ENCODE measurements at places on chromosomes 12 and 14.
A peak's percentile ranks its signal among the peaks of the same experiment; 100 is the strongest.

- no peak for DNase-seq
- no peak overlapping the region for H3K27ac ChIP-seq
- H3K4me1 ChIP-seq = peaks cover 93% of the 10 kb centered on the region
- H3K27me3 ChIP-seq = no peaks in the 10 kb centered on the region
- H3K36me3 ChIP-seq = peaks cover 21% of the 10 kb centered on the region
- no peak overlapping the region for H3K4me3 ChIP-seq
Measured at GRCh38 chr12:45981075-45981837, 9.1 kb downstream of the SCAF11 start.

- H3K27me3 ChIP-seq = peaks cover 40% of the 10 kb centered on the region
- peaks cover 4% of the 10 kb centered on the region for H3K4me1 ChIP-seq
- H3K4me3 ChIP-seq = no peak overlapping the region
Measured at GRCh38 chr14:69263364-69263763, 3.4 kb downstream of the GALNT16 start.

- no peak for DNase-seq
- H3K4me3 ChIP-seq = no peak overlapping the region
- no peaks in the 10 kb centered on the region for H3K27me3 ChIP-seq
- H3K27ac ChIP-seq = no peak overlapping the region
- H3K4me1 ChIP-seq = no peaks in the 10 kb centered on the region
- no peaks in the 10 kb centered on the region for H3K36me3 ChIP-seq
Measured at GRCh38 chr12:25518512-25518911, 34.6 kb downstream of the LMNTD1 start.

GRCh38 chr12:62805517-62805916 lies 129.4 kb downstream of the PPM1H start:
- H3K27ac ChIP-seq = no peak overlapping the region
- no peaks in the 10 kb centered on the region for H3K36me3 ChIP-seq
- no peaks in the 10 kb centered on the region for H3K27me3 ChIP-seq
- no peak for DNase-seq

GRCh38 chr14:90319634-90320541 lies 11.9 kb downstream of the NRDE2 start:
- no peak for DNase-seq
- H3K4me3 ChIP-seq = no peak overlapping the region
- peak overlapping the region; percentile 42 for H3K27ac ChIP-seq

DNA sequence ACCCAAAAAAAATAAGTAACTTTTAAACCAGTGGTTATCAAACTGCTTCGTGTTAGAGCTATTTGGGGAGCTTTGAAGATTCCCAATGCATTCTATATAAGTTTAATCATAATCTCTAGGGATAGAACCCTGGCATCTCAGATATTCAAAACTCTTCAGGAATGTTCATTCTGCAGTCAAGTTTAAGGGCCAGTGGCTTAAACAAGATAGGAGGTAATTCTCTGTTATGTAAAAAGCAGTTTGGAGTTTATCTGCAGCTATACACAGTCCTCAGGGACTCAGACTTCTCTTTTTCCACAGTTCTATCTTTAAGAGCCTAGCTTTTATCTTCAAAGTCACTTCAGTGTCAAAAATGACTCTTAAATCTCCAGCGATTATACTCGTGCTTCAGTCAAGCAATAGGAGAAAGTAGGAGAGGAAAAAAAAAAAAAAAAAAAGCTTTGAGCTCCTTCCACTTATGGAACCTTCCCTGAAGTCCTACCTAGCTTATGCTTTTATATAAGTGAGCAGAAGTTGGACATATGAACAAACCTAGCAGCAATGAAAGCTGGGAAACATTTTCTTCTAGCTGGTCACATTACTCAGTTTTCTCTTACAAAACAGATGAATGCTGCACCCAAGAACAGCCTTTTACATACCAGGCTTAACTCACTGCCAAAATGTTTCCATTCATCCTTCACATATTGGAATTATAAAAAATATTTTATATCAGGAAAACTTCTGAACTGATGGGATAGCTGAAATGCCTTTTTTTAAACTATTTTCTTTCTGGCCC lies 302.8 kb downstream of the FSCB start:
- no peaks in the 10 kb centered on the region for H3K4me1 ChIP-seq
- H3K27ac ChIP-seq = no peak overlapping the region
- no peaks in the 10 kb centered on the region for H3K36me3 ChIP-seq
- no peak for DNase-seq

DNA sequence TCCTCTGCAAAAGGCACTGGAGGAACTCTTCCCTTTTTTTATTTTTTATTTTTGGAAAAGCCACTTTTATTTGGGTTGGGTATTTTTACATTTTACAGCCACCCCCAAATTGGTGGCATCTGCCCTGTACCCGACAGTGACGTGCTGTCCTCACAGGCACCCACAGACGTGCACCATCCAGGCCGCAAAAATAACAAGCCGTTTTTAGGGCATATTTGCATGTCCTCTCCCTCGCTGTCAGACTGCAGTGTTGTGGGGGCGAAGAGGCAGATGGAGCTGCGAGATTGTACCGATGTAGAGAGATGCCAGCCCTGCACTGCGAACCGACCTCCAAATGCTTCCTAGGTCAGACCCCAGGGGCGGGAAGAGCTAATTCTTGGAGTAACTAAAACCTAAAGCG lies 12.2 kb downstream of the JDP2 start:
- H3K4me1 ChIP-seq = peaks cover 10% of the 10 kb centered on the region
- no peaks in the 10 kb centered on the region for H3K36me3 ChIP-seq
- no peak overlapping the region for H3K27ac ChIP-seq
- H3K27me3 ChIP-seq = no peaks in the 10 kb centered on the region
- no peak for DNase-seq

GRCh38 chr14:65718629-65719028 lies 306.1 kb downstream of the FUT8 start:
- H3K27me3 ChIP-seq = no peaks in the 10 kb centered on the region
- H3K27ac ChIP-seq = no peak overlapping the region
- DNase-seq = no peak
- H3K4me1 ChIP-seq = peaks cover 18% of the 10 kb centered on the region

DNA sequence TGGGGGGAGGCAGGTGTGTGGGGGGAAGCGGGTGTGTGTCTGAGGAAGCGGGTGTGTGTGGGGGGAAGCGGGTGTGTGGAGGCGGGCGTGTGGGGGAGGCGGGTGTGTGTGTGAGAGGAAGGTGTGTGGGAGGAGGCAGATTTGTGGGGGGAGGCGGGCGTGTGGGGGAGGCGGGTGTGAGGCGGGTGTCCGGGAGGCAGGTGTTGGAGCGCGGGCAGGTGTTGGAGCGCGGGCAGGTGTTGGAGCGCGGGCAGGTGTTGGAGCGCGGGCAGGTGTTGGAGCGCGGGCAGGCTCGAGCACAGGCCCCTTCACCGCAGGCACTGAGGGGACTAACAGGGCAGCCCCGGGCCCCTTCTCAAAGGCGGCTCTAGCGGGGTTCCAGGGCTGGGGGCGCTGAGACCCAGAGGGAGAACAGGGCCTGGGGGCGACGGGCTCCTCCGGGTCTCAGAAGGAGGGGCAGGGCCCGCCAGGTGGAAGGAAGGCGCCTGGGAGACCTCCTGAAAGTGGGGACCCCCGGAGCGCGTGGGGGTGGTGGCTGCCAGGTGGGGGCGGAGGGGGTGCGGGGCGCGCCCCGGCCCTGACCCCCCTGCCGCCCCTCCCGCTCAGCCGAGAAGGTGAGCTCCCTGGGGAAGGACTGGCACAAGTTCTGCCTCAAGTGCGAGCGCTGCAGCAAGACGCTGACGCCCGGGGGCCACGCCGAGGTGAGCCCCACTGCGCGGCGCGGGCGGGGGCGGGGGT lies 3.2 kb downstream of the CRIP2 start:
- H3K27me3 ChIP-seq = peaks cover 14% of the 10 kb centered on the region
- no peaks in the 10 kb centered on the region for H3K36me3 ChIP-seq
- no peak overlapping the region for H3K27ac ChIP-seq
- H3K4me3 ChIP-seq = no peak overlapping the region
- peaks cover 40% of the 10 kb centered on the region for H3K4me1 ChIP-seq

GRCh38 chr12:92442782-92443181 lies 260.0 kb upstream of the PLEKHG7 start:
- peak overlapping the region; percentile 39 for H3K27ac ChIP-seq
- no peaks in the 10 kb centered on the region for H3K36me3 ChIP-seq
- peaks cover 26% of the 10 kb centered on the region for H3K4me1 ChIP-seq
- no peak overlapping the region for H3K4me3 ChIP-seq
- no peak for DNase-seq
- no peaks in the 10 kb centered on the region for H3K27me3 ChIP-seq

- peaks cover 1% of the 10 kb centered on the region for H3K4me1 ChIP-seq
- H3K27ac ChIP-seq = no peak overlapping the region
- H3K36me3 ChIP-seq = no peaks in the 10 kb centered on the region
- no peak for DNase-seq
- H3K27me3 ChIP-seq = no peaks in the 10 kb centered on the region
Measured at GRCh38 chr14:64965356-64966000, 6.7 kb downstream of the RAB15 start.

GRCh38 chr14:69045857-69046475 lies 66.9 kb upstream of the ACTN1 start:
- H3K27me3 ChIP-seq = peaks cover 15% of the 10 kb centered on the region
- H3K27ac ChIP-seq = no peak overlapping the region
- no peaks in the 10 kb centered on the region for H3K36me3 ChIP-seq
- peaks cover 1% of the 10 kb centered on the region for H3K4me1 ChIP-seq
- DNase-seq = no peak
- H3K4me3 ChIP-seq = no peak overlapping the region

DNA sequence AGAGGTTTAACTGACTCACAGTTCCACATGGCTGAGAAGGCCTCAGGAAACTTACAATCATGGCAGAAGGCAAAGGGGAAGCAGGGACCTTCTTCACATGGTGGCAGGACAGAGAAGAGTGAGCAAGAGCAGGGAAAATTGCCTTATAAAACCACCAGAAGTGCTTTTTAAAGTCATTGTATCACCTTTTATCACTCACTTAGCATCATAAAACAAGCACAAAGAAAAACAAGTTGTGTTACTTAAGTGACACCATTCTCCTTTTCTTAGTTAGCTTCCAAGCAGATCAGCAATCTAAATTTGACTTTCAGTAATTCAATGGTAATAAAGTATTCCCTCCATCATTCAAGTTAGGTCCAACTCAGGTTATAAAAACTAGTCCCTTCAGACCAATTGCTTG lies 28.5 kb downstream of the OSBPL8 start:
- no peak for DNase-seq
- H3K27ac ChIP-seq = no peak overlapping the region
- no peaks in the 10 kb centered on the region for H3K27me3 ChIP-seq

DNA sequence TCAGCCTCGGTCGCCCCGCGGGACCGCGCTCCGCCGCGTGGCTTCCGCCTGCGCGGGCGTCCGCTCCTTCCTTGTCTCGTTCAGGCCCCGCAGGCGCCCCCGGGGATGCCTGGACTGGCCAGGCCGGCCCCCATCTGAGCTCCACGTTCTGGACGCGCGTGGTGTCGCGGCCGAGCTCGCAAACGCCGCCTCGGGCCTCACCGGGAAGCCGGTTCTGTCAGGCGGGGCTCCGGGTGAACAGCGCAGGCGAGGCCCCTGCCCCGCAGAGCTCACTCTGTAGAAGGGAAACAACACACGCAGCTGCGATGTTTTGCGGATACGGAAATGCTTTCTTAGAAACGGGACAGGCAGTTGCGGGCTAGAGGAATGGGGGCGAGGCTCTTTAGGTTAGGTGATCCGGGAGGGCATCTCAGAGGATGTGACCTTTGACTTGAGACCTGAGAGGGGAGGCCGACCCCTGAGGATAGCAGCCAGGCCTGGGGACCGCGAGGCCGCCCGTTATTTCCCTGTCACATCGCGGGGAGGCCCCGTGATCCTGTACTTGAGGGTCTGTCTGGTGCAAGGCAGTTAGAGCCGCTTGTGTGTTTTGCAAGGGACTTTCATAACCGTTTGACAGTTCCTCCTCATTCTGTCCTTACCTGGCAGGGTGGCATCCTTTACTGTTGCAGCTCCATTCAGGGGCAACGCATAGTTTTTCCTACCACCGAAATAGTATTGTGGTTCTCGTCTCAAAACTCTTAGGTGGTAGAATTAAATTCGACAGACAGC lies 584 bp downstream of the VRK1 start:
- peak; percentile 55 for DNase-seq
- peaks cover 8% of the 10 kb centered on the region for H3K27me3 ChIP-seq

GRCh38 chr12:1525858-1526257 lies 68.5 kb downstream of the FBXL14 start:
- no peak overlapping the region for H3K27ac ChIP-seq
- no peak for DNase-seq
- no peak overlapping the region for H3K4me3 ChIP-seq
- no peaks in the 10 kb centered on the region for H3K36me3 ChIP-seq
- peaks cover 2% of the 10 kb centered on the region for H3K4me1 ChIP-seq

GRCh38 chr12:41186026-41186425 lies 2.1 kb upstream of the PDZRN4 start:
- no peaks in the 10 kb centered on the region for H3K4me1 ChIP-seq
- H3K36me3 ChIP-seq = peaks cover 1% of the 10 kb centered on the region

DNA sequence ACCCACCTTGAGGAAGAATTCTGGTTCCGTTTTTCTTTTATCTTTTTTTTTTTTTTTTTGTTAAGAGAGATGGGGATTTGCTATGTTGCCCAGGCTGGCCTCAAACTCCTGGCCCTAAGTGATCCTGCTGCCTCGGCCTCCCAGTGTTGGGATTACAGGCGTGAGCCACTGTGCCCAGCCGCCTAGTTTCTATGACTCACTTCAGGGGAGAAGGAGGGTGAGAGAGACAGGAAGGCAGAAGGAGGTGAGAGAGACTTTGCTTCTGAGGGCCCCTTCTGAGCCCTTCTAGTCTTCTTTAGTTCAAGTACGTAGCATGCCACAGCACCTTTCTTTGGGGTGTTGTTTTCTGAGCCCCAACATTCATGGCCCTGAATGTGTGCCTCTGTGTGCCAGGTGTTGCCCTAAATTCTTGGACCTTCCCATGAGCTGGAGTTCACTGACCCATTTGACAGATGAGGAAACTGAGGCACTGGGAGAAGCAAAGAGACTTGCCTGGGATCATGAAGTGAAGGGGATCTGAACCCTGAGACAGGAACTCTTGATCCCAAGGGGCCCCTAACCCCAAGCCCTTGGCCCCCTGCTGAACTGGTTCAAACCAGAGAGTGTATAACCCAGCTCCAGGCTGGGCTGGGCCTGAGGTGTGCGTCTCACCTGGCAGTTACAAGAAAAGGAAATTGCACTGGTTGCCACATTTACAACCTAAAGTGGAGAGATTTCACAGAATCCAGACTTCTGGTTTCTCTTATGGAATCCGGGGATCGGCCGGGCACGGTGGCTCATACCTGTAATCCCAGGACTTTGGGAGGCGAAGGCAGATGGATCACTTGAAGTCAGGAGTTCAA lies 20.8 kb downstream of the SH2B3 start:
- H3K27me3 ChIP-seq = no peaks in the 10 kb centered on the region
- H3K4me3 ChIP-seq = peak overlapping the region; percentile 8

- H3K4me1 ChIP-seq = no peaks in the 10 kb centered on the region
- no peaks in the 10 kb centered on the region for H3K27me3 ChIP-seq
- no peak overlapping the region for H3K4me3 ChIP-seq
- peaks cover 9% of the 10 kb centered on the region for H3K36me3 ChIP-seq
- no peak for DNase-seq
Measured at GRCh38 chr14:80839743-80840142, 101.8 kb downstream of the CEP128 start.

- H3K36me3 ChIP-seq = peaks cover 17% of the 10 kb centered on the region
- H3K4me1 ChIP-seq = peaks cover 37% of the 10 kb centered on the region
- no peak for DNase-seq
- H3K4me3 ChIP-seq = no peak overlapping the region
Measured at GRCh38 chr12:6551496-6552139, 4.2 kb downstream of the IFFO1 start.

Measured in activated CD4-positive, alpha-beta memory T cell treated with anti-CD3 and anti-CD28 coated beads for 36 hours (primary cell).